ENCODE measurements at places on chromosomes 6 and 20.

GRCh38 chr6:124661097-124661661 lies 301.1 kb upstream of the RNF217 start:
- no peak for DNase-seq

GRCh38 chr6:136703331-136703865 lies 88.9 kb downstream of the MAP3K5 start:
- DNase-seq, result no peak

- no peak for DNase-seq
Measured at GRCh38 chr6:5238336-5238735, 22.4 kb downstream of the LYRM4 start.

DNA sequence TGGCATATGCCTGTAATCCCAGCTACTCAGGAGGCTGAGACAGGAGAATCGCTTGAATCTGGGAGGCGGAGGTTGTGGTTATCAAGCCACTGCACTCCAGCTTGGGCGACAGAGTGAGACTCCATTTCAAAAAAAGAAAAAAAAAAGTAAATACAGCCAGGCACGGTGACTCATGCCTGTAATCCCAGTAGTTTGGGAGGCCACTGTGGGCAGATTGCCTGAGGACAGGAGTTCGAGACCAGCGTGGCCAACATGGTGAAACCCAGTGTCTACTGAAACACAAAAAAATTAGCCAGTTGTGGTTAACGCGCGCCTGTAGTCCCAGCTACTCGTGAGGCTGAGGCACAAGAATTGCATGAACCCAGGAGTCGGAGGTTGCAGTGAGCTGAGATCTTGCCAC lies 1.5 kb upstream of the NINL start:
- DNase-seq, result no peak

GRCh38 chr6:142304241-142304640 lies 2.4 kb downstream of the ADGRG6 start:
- DNase-seq, result no peak
